ENCODE measurements at places on chromosomes 3 and 15.

- DNase-seq = no peak
Observed at GRCh38 chr15:101353240-101353639, 58.2 kb upstream of the SNRPA1 start.

DNA sequence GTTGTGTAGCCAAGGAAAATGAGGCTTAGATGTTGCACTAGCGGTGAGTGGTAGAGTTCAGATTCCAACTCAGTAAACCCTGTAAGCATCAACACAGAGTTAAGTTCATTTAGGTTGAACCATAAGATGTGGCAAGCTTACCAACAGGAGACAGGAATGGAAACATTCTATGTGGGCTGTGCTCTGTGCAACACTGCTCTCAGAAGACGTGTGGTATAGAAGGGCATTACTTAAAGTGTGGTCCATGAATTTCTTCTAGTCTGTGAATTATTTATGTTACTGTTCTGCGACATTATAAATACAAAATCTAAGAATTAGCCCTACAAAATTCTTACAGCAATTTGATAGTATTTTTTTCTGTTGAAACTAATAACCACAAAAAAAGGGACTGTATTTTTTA, 213.3 kb downstream of the GRM7 start:
- DNase-seq = no peak

DNA sequence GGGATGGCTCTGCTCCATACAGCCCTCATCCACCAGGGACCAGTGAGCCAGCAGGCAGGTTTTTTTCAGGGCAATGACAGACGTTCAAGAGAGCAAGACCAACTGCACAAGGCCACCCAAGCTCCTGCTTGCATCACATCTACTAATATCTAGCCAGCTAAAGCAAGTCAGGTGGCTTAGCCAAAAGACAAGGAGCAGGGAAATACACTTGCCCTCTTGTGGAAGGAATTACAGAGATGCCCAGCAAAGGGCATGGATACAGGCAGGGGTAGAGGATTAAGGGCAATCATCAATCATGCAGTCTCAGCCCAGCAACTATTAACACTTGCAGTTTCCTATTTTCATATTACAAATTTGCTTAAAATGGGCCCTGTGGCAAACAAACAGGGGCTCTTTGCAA, 81.5 kb upstream of the NTRK3 start:
- no peak for DNase-seq

DNA sequence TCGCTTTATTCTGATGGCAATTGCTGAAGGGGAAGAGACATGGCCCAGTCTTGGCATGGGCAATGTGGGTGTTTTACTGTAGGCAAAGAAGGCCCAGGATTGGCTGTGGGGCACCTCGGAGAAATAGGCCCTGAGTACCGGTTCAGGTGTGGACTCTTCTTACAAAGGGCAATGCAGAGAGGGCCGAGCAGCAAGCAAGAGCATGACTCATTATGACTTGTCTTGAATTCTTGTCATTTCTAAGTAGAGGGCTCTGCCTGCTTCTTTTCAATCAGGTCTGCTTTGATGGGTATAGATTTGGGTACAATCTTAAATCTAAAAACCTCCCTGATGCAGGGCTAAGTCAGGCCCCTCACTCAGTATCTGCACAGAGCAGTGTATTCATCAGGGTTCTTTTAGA, 14.8 kb upstream of the BUB1B start:
- no peak for DNase-seq

GRCh38 chr15:78712797-78713515, 71.9 kb upstream of the CHRNB4 start:
- no peak for DNase-seq

DNA sequence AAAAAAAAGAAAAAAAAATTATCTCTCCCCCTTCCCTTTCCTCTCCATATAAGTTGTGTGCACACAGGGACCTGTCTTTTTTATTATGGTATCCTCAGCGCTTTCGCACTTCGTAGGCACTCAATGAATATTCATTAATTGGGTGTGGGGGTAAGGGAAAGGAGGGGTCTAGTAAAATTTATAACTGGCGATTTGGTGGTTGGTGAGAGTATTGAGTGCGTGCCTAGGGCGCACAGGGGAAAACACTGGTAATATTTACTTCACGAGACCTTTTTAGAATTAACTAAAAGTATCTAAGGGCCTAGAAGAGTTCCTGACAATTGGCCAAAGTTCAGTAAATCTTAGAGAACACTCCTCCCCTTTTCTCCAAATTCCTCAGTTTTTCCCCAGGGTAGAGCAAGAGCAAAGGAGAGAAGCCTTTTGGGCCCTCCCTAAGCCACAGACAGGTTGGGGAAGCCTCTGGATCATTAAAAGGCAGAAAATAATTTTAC, 25.7 kb downstream of the TYRO3 start:
- no peak for DNase-seq

DNA sequence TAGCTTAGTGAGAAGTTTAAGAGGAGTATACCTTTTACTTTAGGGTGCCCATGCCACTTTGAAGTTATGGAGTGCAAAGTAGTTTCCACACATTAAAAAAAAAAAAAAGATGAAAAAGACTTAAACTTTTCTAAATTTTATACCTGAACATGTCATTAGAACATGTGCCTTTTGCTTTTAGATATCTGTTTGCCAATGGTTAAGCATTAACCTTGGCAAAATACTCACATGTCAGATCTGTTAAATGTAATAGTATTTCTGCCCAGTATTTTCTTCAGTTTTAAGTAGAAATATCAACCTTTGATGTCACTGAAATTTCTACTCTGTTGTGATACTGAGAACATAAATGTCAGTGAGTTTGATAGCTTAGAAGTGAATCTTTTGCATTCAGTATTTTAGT, 12.2 kb downstream of the ZFAND6 start:
- DNase-seq = no peak

GRCh38 chr3:126746395-126747177, 42.5 kb downstream of the CHCHD6 start:
- no peak for DNase-seq

DNA sequence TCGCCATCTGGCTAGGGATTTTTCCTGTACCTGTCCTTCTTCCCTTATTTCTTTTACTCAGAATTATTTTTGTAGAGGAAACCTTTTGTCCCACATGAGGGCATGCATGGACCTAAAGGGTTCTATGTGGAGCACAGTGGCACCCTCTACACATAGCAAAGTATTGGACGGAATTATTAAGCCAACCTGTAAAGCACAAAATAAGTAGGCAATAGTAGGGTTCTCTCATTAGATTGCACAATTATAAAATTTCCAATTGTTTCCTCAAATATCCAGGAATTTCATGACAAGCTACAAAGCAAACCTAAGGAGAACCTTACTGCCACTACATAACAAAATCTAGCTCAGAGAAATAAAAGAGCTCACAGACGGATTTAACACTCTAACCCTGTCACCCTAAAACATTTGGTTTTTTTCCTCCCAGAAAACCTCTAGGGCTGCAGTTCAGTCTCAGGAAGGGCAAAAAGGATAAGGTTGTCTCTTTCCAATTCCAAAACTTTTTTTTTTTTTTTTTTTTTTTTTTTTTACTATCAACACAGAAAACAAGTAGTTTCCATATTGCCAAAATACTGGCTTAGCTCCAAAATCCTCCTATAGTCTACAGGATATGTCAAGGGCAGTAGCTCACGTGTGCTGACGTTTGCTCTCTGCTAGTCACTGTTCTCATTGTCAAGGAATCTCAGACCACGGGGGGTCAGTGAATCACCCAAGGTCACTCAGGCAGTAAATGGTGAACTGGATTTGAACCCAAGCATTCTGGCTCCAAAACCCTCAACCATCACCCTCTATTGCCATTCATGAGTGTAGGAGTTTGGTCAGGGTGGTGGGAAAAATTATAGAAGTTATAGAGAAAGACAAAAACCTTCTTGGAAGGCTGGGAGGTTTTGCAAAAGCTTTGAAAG, 52.3 kb downstream of the NCEH1 start:
- no peak for DNase-seq

- DNase-seq = no peak
Observed at GRCh38 chr3:34886443-34886842, 752.9 kb upstream of the ARPP21 start.

- DNase-seq = no peak
Observed at GRCh38 chr3:13472286-13472685, 7.8 kb upstream of the HDAC11 start.

GRCh38 chr15:22902046-22902445, 63.6 kb downstream of the NIPA2 start:
- DNase-seq = no peak

- DNase-seq = no peak
Observed at GRCh38 chr3:170049146-170050000, 11.6 kb downstream of the GPR160 start.

- no peak for DNase-seq
Observed at GRCh38 chr15:63436341-63436740, 54.7 kb upstream of the CA12 start.

- DNase-seq = no peak
Observed at GRCh38 chr3:129245141-129245540, 4.3 kb upstream of the COPG1 start.

- no peak for DNase-seq
Observed at GRCh38 chr15:56242576-56243162, 1.0 kb downstream of the RFX7 start.

- no peak for DNase-seq
Observed at GRCh38 chr15:83379579-83379959, 67.6 kb upstream of the SH3GL3 start.

GRCh38 chr3:73917643-73918042, 292.9 kb upstream of the PDZRN3 start:
- DNase-seq = no peak

GRCh38 chr15:93800805-93801204, 430.6 kb upstream of the MCTP2 start:
- no peak for DNase-seq

- DNase-seq = no peak
Observed at GRCh38 chr3:187490366-187490765, 122.2 kb downstream of the RTP4 start.

- DNase-seq = no peak
Observed at GRCh38 chr15:74826921-74827320, 494 bp downstream of the CPLX3 start.

- no peak for DNase-seq
Observed at GRCh38 chr3:4824926-4825325, 154.3 kb upstream of the BHLHE40 start.

- DNase-seq = no peak
Observed at GRCh38 chr3:8882642-8883041, 80.6 kb downstream of the RAD18 start.

DNA sequence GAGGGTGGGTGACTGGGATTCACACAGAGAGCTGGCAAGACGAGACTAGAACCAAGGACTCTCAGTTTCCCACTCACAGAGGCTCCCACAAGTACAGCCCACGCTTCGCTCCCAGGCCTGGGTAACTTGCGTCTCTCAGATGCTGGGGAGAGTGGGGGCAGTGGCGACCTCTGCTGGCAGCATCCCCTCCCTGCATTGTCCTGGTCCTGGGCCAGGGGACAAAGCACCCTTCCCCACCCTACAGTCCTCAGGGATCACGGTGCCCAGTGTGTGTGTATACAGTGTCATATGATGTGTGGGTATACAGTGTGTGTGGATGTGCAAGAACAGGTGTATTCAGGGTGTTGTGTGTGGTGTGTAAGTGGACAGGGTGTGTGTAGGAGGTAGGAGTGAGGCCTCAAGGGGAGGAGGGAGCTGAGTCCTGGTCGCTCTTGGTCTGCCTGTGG, 12.8 kb downstream of the VILL start:
- DNase-seq = no peak

DNA sequence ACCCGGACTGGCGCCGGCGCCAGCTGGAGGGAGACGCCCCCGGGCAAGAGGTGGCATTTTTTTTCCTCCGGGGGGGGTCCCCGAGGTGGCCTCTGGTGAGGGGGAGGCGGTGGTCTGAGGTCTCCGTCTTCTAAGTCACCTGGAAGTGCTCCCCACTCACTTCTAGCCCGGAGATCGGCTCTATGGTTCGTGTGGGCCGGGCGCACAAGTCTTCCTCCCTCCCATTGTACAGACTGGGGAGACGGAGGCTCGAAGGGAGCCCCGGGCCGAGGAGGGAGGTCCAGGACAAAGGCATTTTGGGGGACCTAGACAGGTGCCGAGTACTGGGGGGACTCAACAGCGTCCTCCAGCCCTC, 4.4 kb downstream of the GATA2 start:
- DNase-seq = no peak

- DNase-seq = no peak
Observed at GRCh38 chr15:98700519-98700918, 52.2 kb downstream of the IGF1R start.

DNA sequence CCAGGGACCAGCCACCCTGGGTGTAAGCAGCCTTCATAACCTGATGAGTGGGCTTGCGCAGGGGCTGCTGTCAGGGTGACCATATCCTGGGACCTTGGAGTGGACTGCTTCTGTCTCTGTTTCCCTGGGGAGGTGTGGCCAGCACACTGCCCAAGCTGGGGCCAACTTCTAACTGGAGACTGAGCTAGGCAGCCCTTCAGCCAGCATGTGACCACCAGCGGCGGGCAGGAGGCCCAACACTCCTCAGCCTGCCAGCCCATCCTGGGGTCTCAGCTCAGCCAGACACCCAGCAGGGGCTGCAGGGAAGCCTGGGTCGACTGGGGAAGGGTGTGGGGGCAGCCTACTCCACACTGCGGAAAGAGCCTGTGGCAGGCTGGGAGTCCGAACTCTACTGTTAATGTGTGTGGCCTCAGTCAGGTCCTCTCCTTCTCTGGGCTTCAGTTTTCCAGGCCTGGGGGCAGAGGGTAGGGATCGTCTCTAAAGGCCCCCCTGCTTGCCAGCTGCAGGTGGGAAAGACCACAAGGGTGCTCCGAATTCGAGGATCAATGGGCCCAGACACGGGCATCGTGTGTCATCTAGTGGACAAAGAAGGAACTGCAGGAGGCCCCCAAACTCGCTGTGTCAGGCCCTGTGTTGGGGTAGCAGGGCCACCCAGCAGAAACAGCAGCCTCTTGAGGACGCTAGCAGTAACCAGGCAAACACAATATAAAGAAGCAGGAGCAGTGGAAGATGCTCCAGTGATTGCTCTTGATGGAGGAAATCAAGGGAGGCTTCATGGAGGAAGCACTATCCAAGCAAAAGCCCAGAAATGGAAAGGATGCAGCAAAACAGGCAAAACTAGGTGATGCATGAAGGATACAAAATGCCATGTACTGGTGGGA, 2.0 kb upstream of the SEMA3G start:
- DNase-seq = peak; percentile 39

- DNase-seq = no peak
Observed at GRCh38 chr15:57221134-57221533, 155.2 kb upstream of the CGNL1 start.

DNA sequence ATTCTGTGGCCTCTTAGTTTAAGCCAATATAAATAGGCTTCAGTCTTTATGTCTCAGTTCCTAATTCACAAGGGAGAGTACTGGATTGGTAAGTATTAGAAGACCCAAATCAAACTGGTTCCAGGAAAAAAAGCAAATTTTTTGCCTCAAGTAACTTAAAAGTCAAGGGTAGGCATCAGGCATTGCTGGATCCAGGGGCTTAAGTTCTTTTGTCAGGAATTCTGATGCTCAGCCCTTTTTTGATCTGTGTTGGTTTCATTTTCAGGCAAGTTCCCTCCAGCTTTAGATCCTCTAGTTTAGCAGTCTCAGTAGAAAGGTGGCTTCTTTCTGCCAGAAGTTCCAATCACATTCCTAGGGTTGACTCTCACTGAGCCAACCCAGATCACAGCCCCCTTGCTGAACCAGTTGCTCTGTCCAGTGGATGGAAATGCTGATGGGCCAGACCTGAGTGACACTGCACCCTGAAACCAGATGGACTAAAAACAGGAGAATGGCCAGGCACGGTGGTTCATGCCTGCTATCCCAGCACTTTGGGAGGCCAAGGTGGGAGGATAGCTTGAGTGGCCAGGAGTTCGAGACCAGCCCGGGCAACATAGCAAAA, 253.5 kb downstream of the SHQ1 start:
- DNase-seq = no peak

GRCh38 chr3:58900386-58900785, 149.4 kb downstream of the CFAP20DC start:
- DNase-seq = no peak

- no peak for DNase-seq
Observed at GRCh38 chr3:171840811-171841619, 2.1 kb upstream of the TMEM212 start.
